ENCODE measurements at places on chromosomes 12 and 14.
A peak's percentile ranks its signal among the peaks of the same experiment; 100 is the strongest.

- no peak for DNase-seq
Measured at GRCh38 chr14:56884617-56885016, 74.3 kb upstream of the OTX2 start.

DNA sequence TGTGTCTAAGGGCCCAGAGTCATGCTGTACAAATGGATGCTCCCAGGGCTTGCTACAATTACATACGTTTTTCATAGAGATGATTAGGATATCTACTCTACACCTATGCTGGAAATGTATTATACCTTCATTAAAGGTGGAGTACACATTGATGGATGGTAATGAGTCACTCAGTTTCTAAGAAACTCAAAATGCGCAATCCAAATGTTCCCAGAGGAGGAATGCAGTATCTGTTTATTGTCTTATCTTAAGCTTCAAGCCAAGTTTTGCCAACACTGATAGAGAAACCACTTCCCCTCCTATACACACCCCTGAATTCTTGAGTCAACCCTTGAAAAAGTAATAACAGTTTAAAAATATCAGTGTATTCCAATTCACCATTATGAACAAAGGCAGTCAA is 266.6 kb upstream of the FAR2 start:
- DNase-seq, result no peak

DNA sequence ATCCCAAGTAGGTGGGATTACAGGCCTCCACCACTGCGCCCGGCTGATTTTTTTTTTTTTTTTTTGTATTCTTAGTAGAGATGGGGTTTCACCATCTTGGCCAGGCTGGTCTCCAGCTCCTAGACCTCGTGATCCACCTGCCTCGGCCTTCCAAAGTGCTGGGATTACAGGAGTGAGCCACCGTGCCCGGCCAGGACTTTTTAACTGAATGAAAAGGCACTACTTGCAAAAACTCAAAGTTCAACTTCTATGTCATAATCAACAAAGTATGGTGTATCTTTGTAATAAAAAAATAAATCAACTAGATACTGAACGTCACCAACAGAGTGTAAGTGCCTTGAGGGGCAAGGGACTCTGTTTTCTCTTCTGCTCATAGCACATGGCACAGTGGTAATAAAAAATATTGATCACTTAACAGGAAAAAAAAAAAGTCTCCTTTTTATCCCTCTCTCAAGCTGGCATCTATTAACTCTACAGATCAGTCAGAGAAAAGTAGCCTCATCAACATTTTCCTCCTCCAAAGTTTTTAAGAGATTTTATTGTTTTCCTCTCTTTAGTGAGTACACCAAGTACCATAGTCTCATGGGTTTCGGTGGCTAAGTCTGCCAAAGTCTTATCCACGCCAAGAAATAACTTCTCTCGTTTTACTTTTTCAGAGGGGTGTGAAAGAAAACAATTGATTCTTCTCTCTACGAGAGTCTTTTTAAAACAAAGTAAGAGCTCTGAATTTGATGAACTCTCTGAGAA is 10.6 kb upstream of the FOXN3 start:
- DNase-seq, result no peak

DNA sequence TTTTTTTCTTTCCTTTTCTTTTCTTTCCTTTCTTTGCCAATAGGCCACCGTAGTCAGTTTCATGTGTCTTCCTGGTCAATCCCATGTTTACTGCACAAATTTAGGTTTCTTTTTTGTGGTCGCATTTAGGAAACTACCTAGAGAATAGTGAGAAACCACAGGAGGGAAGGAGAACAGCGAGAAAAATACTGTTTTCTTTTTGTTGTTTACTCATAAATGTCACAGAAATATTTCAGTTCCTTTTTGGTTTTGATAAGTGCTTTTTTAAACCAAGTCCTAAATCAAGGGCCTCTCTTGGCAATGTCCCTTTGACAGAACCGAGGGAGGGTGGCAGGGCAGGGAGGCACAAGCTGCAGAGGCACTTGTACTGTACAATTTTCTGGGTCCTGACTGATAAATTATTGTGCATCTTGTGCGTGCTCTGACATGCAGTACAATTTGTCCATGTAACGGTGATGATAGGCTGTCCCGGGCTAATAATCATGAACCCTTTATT is 326.1 kb downstream of the CACNA1C start:
- DNase-seq, result no peak

GRCh38 chr12:53652366-53652765 is 23.5 kb downstream of the ATP5MC2 start:
- DNase-seq, result no peak

- no peak for DNase-seq
Measured at GRCh38 chr12:47302111-47302671, 222.4 kb upstream of the AMIGO2 start.

GRCh38 chr12:92094751-92095161 is 50.9 kb downstream of the BTG1 start:
- peak; percentile 17 for DNase-seq

- DNase-seq, result peak; percentile 41
Measured at GRCh38 chr12:46770501-46771183, 55.2 kb downstream of the SLC38A4 start.

- DNase-seq, result no peak
Measured at GRCh38 chr12:61574339-61574738, 685.9 kb upstream of the USP15 start.

GRCh38 chr14:39912192-39913100 is 480.2 kb upstream of the FBXO33 start:
- DNase-seq, result no peak

DNA sequence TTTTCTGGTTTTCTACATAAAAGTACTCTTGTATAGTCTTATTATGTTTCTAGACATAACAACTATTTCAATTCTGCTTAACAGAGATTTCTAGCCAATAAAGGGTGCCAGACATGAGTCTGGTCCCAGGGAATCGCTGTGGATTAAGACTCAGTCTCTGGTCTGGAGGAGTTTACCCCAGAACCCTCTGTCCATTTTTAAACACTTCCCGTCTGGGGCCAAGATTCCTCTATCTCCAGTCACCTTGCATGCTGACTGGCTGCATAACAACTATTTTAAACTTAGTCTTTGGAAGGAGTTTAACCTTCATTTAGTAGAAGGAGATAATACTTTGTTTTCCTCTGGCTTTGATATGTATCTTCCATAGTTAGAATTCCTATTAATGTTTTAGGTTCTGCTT is 163.1 kb upstream of the IFNG-AS1 start:
- DNase-seq, result peak; percentile 17

DNA sequence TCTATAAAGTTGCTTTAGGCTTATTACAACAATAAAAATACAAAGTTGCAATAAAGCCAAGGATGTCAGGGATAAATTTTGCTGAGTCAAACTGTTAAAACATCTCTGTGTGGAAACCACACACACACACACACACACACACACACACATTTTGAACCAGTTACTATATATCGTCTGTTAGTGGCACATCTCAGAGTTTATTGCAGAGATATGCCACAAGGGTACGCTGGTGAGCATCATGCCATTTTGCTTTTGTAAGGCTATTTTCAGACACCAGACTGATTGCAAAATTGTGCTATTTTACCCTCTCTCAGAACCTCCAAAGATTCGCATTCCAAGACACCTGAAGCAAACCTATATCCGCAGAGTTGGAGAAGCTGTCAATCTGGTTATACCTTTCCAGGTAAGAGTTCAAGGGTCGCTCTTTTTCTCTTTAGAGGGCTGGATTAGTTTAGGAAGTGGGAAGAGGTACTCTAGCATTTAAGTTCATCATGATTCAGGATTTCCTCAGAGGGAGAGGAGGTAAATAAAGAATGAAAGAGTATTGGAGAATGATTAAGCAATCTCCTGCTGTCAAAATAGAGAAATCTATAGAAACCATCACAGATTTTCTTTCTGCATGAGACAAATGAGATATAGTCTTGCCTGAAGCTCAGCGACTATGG is 27.3 kb upstream of the CHPT1 start:
- DNase-seq, result peak; percentile 49
